ENCODE measurements at places on chromosomes 5 and 9.

GRCh38 chr9:72911816-72912215, 41.0 kb downstream of the ALDH1A1 start:
- no peak for DNase-seq

DNA sequence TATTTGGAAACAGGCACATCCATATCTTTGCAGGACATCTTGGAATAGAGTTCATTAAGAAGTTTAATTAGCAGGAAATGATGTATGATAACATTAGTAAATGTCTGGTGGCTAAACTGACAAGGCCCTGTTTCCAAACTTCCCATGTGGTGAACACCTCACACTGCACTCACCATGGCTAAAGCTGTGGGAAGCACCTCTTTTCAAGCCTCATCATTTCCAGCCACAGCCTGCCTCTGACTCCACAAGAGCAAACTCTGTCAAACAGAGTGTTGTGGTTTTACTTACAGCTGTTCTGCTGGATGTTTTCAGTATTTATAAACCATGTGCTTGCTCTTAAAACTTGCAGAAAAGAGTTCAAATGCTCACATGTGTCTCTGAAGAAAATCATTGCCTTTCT, 14.9 kb upstream of the NDUFB6 start:
- peak; percentile 22 for DNase-seq

- DNase-seq = no peak
Measured at GRCh38 chr5:167763772-167764171, 527.7 kb upstream of the WWC1 start.

DNA sequence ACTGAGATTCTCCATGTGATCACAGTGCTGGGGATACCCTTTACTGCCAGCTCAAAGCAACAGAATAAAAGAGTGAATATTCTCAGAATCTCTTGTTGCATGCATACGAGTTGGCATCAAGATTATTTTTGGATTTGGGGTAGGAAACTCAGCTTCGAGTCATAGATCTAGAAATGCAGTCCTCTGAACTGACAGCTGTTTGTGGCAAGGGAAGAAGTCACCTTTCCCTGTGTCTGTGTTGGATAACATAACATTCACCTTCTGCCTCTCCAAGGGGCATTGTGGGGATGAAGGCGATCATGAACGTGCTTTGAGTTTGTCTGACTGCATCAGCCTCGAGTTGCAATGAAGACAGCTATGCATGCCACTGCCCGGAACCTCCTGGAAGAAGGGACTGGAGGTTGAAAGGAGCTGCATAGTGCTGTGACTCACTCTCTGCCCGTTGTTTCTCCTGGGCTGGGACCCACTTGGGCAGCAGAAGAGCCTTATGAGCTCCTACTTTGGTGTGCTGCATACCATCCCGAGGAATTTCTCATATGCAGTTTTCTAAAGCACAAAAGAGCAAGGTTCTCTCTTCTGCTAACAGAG, 231.7 kb downstream of the ARHGAP26 start:
- peak; percentile 40 for DNase-seq

DNA sequence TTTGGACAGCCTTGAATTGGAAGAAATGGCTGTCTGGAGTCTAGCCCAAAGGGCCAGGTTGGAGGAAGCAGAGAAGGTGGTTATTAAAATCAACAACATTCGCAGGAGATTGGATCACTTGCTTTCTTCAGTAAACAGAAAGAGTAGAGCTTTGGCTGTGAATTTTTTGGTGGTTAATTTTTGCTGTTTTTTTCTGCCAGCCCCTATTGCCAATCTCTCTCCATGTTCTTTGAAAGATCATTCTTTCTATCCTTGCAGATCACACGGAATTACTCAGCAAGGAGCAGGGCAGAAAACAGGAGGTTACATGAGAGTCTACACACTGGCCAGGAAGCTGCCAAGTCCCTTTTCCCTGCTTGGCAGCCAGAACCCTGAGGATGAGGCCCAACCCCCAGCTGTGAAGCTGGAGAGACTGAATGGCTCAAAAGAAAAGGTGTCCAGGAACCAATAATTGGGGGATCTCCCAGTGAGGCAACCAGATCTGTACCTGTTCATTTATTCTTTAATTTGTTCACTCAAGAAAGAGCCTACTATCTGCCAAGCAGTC, 13.0 kb downstream of the GLRX start:
- no peak for DNase-seq

GRCh38 chr5:150764530-150764929, 5.7 kb upstream of the DCTN4 start:
- no peak for DNase-seq

DNA sequence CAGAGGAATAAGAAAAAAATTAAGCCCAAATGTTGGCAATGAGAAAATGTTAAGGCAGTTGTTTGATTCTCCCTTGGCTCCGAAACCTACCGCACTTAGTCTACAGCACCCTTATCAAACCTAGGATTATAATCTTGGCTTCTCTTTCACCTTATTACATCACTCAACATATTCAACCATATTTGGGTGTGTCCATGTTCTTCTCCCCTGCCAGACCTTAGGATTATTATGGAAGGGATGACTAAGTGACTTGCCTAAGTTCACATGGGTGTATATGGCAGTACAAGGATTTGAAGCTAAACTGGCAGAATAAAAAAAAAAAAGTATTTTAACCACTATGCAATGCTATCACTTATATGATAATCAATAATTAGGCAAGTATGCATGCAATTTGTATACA, 76.4 kb downstream of the PLK2 start:
- DNase-seq = no peak

GRCh38 chr5:132095077-132095410, 21.5 kb downstream of the CSF2 start:
- DNase-seq = no peak

- no peak for DNase-seq
Measured at GRCh38 chr9:93898502-93899426, 56.4 kb downstream of the BARX1 start.

- no peak for DNase-seq
Measured at GRCh38 chr9:103245369-103245768, 250.2 kb downstream of the CYLC2 start.

DNA sequence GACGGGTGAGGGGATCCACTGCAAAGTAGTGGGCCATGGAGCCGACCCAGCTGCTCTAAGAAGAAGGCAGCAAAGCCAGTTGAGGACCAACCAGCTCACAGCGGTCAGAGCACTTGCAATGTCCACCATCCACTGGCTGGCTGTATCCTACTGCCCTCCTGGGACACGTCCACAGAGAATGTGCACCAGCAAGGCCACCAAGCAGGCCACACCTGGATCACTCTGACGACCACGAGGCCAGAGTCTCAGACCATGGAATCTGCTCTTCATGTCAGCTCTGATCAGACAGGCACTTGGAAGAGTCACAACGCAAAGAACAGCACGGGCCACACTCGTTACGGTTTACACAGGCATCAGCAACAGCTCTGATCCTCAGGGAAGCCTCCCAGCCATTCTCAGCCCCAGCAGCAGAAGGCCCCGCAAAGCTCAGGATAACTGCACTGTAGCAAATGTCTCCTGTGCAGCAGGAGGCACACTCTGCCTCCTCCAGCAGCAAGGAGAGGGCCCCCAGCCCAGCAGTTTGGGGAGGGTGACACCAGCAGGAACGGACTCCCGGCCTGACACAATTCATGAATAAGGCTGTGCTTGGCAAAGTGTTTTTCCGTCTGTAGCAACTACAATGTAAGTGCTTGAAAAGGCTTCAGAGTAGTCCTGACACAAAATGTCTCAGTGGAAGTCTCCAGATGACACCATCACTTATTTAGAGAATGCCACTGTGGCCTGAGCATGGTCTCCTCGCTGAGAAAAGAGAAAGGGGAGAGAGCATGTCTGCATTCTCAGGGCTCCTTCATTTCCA, 15.7 kb downstream of the SEMA4D start:
- DNase-seq = no peak

Data from NK-92 treated with Interleukin-12 subunit alpha and Interleukin-12 subunit beta, amount 100 ng/mL, for 24 hours (cell line).